ENCODE measurements at places on chromosomes 7 and 10.

- DNase-seq: no peak
Measured at GRCh38 chr10:132591166-132591971, 53.8 kb downstream of the INPP5A start.

DNA sequence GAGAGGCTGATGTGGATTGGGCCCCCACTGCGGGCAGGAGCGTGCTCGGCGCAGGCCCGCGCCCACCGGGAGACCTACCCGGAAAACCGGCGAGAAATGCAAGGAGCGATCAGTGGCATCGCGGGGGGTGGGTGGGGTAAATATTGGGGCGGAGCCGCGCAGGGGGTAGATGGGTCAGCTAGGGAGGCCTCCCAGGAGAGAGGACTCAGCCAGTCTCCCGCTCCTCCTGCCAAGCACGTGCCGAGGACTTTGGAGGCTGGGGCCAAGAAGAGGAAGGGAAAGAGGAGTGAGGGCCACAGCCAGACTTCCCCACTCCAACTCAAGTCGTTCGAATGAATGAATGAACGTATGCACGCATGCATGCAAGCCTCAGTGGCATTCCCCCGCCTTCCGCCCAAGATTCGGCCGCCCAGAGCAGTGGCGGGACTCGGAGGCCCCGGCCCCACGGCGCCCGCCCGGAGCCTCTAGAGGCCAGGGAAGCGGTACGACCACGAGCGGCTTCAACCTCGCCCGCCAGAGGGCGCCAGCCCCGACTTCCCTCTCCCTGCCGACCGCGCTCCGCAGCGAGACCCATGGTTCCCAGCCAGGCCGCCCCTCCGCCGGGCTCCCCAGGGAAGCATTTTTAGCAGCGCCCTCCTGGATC is 3.6 kb downstream of the NPM3 start:
- DNase-seq: peak; percentile 70

GRCh38 chr10:116690356-116691322 is 51.7 kb downstream of the HSPA12A start:
- no peak for DNase-seq

- DNase-seq: no peak
Measured at GRCh38 chr7:153604-154003, 38.8 kb upstream of the FAM20C start.

GRCh38 chr10:73889014-73889413 is 14.7 kb upstream of the CAMK2G start:
- no peak for DNase-seq

DNA sequence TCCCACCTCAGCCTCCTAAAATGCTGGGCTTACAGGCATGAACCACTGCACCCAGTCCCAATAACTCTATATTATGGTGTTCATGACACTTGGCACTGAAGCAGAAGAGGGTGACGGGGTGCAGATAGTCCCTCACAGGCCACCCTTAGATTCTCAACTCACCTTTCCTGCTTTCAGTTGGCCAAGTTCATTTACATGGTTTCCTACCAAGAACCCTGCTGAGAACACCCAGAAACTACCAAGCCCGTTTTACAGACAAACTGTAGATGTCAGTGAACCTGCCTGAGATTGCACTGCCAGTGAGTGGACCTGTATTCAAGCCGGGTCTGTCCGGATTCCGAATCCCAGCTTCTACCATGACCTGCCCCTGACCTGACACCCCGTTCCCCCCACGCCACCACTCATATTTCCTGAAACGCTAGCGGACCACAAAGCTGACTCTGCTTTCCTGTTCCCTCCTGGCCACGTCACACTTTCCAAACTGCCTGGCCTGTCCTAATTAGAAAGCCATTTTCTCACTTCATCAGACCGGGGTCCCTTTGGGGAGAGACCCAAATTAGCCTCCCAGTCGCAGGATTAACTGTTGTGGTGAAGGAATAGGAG is 17.3 kb downstream of the GRID2IP start:
- no peak for DNase-seq

- no peak for DNase-seq
Measured at GRCh38 chr10:124450783-124451057, 885 bp upstream of the NKX1-2 start.

Measured in right atrium auricular region (tissue), 2 donors.